NCI-H2107 (cell line): ENCODE measurements at places on chromosomes 3 and 15.

DNA sequence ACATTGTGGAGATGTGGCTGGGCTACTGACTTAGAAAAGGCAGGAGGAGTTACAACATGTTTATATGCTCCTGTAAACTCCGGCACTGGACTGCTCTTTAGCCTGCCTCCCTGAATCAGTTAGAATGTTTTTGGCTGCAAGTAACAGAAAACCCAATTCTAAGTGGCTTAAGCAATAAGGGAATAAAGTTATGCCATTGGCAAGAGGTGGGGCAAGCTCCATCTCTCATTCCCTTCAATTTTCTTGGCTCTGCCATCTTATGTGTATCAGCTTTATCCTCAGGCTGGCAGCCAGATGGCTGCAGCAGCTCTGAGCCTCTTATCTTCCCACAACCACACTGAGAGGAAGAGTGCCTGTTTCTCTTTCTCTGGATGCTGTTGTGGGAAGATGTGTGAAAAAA, 22.4 kb upstream of the MEIS2 start:
- DNase-seq = no peak

DNA sequence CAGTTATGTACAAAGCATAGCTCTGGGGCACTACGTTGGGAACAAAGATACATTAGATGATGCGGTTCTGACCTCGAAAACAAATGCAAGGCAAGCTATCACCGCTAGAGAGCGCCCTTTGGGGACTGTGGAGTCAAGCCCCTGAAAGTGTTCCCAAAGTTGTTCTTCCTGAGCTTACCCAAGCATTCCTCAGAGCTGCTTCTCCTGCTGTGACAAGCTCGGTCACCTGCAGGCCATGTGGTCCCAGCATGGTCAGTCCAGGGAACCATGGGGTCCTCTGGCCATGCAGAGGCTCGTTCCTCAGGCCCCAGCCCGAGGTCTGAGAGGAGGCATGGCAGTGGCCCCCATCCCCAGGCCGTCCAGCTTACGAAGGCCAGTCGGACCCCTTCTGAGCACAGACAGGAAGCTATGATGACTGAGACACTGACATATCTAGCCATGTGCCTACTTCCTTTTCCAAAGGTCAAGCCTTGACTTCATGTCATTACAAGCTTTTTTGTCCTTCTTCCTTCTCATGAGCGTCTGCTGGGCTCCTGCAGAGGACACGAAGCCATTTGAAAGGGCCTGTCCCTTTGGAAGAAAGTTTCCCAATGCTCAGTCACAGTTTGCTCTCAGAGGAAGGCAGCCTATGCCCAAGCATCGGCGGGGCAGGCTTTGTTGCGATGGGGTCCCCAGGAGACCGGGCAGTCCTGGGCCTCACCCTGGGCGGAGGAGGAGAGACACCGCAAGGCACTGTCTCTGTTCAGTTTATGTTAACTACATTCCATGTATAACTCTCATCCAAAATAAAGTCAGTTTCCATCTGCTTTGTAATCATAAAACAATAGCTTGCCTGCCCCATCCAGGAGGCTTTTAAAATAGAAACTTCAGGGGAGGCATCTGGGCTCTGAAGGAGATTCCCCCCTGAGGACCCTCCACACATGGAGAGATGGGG, 79.3 kb downstream of the ATP10A start:
- no peak for DNase-seq

- DNase-seq = peak; percentile 20
Observed at GRCh38 chr3:134430950-134431445, 54.8 kb downstream of the ANAPC13 start.

DNA sequence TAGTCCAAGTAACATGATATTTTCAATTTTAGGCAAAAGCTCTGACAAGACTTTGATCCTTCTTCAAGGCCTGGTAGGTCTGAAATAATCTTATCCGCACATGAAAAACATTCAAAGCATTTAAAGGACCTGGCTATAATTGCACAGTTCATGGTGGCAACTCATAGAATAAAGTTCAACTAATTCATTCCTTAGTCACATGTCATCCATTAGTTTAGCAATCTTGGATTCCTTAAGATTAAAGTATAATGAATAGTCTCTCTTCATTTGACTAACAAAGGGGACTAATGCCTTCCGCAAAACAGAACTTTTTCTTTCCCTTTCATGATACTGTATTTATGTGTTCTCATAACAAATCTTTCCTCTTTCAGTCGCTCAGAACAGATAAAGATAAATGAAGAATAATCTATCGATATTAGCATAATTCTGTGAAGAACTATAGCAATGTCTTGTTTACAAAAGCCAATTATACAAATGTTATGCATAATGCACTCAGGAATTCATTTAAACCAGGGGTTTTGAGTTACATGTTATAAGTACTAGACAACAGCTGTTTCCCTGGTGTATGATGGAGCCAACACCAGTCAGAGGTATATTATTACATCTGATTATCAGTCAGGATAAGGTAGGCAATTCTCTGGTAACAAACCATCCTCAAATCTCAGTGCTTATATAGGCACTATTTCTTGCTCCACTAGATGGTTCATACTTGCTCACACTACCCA, 172.5 kb downstream of the POTEB3 start:
- no peak for DNase-seq

DNA sequence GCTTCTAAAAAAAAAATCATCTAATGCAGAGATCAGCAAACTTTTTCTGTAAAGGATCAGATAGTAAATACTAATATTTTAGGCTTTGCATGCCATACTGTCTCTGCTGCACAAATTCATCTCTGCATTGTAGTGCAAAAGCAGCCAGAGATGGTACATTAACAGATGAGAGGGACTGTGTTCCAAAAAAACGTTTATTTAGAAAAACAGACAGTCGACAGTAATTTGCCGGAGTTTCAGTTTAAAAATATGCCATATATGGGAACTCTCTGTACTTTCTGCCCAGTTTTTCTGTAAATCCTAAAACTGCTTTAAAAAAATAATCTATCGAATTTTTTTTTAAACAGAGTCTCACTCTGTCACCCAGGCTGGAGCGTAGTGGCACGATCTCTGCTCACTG, 14.3 kb downstream of the MINDY2 start:
- no peak for DNase-seq

DNA sequence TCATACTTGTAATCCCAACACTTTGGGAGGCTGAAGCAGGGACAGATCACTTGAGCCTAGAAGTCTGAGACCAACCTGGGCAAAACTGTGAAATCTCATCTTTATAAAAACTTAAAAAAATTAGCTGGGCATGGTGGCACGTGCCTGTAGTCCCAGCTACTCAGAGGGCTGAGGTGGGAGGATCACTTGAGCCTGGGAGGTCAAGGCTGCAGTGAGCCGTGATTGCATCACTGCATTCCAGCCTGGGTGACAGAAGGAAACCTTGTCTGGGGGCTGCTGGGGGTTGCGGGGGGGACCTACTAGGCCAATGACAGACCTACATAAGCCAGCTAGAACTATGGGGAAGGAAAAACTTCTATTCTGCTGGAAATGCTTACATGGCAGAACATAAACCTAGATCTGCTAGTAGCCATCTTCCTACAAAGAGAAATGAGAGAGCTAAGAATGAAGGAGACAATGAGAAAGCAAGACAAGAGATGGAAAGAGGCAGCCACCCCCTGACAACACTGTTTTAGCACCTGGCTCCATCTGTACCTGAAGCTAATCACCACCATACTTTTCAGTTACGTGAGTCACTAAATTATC, 23.9 kb downstream of the FOXP1 start:
- no peak for DNase-seq

DNA sequence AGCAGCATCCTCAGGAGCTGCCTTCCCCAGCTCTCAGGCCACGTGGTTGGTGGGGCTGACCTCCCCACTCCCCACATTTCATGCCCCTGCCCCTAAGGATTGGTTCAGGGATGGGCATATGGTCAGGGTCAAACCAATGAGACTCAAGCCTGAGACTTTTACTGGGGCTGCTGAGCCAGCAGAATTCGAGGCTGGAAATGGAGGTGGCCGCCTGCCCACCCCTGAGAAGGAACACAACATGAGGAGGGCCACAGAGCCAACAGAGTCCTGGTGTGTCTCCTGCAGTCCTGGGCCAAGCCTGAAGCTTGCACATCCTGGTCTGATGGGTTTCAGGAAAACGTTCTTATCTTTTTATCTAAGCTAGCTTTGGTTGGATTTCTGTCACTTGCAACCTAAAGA, 5.9 kb downstream of the EHD4 start:
- DNase-seq = no peak

GRCh38 chr15:91521996-91522395, 331.5 kb upstream of the SLCO3A1 start:
- DNase-seq = no peak

- DNase-seq = no peak
Observed at GRCh38 chr15:74631935-74632560, 16.4 kb downstream of the CLK3 start.

DNA sequence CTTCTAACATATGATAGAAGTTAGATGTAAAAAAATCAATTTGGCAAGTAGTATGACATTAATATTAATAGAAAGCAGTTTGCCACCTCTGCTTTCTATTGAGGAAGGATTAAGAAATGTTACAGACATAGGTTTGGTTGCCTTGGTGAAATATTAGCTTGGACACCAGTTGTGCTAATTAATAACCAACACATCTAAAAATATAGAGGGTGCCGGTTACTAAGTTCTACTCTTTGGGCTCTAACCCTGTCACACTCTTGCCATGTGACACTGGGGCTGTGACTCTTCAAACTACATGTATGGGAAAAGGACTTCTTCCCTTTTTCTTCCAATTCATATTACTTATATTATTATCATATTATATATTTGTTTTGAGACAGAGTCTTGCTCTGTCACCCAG, 64.4 kb downstream of the TRIM71 start:
- DNase-seq = no peak

DNA sequence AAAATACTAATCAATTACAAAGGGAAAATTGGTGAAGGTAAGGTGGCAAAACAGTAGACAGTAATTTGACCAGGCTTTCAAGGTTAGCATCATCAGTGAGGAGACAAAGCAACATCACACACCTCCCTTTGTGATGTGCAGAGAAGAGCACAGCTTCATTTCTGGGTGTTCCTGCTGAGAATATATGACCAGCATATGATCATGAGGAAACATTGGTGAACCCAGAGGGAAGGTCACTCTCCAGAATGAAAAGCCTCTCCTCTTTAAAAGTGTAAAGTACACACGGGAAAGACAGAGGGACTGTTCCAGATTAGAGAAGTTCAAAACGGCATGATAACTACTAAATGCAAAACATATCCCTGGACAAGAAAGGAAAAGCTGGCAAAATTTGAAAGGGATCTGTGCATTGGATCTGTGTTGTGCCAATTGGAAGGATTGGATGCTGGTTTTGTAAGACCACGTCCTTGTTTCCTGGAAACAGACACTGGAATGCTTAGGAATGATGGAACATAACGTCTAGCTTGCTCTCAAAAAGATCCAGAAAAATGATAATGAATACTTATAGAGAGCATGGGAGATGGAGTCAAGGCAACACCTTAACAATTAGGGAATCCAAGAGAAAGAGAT, 80.6 kb upstream of the MITF start:
- no peak for DNase-seq

DNA sequence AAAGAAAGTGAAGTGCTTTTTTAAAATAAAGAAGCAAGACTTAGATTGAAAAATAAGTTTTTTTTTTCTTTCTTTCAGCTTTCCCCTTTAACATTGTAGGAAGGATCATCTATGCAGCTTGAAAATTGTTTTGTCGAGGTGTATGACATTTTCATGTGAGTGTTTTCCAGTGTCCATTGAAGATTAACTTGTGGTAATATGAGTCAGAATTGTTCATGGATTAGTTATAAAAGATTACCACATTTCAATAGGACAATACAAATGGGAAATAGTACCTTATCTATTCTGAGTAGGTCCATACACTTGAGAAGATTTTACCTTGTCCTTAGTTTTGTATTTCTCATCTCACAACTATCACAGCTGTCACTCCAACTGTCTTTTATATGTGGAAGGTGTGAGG, 1234.7 kb downstream of the NSUN3 start:
- DNase-seq = no peak

DNA sequence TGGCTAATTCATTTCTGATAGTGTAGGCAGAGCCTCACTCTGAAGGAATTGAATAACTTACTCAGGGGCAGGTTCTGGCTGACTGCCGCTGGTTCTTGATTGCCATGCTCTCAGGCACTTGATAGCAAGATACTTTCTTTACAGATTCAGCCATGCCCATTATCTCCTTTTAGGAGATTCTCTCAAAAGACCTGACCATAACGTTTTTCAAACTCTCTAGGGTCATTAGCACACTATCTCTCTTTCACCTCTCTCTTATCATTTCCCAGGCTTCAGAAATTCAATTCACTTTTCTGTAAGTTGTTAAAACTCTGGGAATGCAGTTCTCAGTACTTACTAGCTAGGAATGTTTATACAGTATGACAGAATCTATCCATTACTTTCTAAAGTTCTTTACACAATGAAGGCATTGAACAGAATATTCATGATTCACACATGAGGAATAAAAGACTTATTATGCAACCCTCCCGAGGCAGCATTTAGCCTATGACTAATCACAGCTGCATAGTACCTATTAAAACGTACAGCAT, 850.3 kb upstream of the CADM2 start:
- DNase-seq = no peak

DNA sequence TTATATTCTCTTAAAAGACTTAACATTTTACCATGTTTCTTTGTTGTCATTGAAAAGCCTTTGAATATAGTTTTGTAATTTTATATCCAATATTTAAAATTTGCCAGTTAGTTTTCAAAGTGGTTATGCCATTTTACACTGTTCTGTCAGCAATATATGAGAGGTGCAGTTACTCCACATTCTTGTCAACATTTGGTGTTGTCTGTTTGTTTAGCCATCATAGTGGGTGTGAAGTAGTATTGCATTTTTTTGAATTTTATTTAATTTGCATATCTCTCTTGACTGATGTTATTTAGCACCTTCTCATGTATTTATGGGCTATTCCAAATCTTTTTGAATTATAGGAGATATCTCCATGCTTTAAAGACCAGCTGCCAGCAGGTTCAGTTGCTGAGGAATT, 40.4 kb downstream of the LRRC28 start:
- DNase-seq = no peak

DNA sequence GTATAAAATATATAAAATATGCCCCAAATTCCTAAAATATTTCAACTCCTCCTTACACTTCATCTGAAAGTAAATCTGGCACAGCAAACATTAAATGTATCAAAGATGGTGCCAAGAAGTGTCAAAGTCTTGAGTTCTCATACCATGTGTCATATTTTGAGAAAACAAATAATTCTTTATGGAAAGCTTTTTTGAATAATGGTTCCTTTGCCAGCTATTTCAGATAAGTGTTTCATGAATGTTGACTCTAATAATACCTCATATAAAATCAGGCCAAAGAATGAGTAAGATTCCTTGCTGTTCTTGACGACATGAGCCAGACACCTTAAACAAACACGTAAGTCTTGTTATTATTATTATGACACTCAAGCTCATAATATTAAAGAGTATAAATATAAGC, 30.3 kb upstream of the ZNF385D start:
- DNase-seq = no peak
